ENCODE measurements at places on chromosomes 12 and 14.

GRCh38 chr12:69443916-69444315, 26.3 kb upstream of the FRS2 start:
- DNase-seq = no peak

DNA sequence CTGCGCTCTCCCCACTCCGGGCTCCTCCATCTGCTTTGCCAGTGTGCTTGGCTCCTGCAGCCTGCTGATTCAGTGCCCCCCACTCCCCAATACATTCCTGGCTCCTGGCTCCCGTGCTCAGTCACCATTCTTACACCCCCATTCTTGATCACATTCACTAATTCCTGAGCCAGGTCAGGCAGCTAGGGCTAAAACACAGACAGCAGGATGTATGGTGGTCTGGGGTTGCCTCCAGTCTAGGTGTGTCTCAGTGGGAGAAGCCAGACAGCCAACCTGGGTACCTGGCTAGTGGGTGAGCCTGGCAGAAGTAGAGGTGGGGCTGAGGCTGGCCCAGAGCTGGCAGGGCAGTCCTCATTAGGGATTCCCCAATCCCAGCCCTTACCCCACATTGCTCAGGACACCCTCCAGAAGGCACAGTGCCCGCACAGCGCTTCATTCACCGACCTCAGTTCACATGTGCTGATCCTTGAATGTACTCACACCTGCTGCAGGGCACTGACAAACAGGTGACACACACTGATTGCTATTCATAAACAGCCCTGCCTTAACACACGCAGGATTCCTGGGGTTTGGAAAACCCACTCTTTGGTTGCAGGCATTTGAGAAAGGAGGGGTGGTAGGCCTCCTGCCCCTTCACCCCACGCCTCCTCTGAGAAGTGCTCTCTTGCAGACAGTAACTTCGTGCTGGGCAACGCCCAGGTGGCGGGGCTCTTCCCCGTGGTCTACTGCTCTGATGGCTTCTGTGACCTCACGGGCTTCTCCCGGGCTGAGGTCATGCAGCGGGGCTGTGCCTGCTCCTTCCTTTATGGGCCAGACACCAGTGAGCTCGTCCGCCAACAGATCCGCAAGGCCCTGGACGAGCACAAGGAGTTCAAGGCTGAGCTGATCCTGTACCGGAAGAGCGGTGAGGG, 1.7 kb downstream of the KCNH3 start:
- no peak for DNase-seq

- no peak for DNase-seq
Observed at GRCh38 chr12:119699199-119699760, 31.3 kb downstream of the PRKAB1 start.

DNA sequence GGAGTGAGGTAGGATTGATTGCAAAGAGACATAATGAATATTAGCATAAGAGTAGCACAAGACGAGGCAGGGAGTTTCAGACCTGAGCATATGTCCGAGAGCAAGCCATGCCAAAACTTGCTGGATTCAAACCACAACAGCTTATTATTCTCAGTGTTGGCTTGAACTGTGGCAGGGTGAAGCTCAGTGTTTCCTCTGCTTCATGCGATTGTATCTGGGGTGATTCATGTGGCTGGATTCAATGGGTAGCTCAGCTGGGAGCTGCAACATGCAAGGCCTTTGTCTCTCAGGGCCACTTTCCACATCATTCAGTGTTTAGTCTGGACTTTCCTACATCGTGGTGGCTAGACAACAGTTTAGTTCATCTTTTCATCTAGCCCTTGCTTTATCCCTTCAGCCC, 22.1 kb upstream of the E2F7 start:
- no peak for DNase-seq

DNA sequence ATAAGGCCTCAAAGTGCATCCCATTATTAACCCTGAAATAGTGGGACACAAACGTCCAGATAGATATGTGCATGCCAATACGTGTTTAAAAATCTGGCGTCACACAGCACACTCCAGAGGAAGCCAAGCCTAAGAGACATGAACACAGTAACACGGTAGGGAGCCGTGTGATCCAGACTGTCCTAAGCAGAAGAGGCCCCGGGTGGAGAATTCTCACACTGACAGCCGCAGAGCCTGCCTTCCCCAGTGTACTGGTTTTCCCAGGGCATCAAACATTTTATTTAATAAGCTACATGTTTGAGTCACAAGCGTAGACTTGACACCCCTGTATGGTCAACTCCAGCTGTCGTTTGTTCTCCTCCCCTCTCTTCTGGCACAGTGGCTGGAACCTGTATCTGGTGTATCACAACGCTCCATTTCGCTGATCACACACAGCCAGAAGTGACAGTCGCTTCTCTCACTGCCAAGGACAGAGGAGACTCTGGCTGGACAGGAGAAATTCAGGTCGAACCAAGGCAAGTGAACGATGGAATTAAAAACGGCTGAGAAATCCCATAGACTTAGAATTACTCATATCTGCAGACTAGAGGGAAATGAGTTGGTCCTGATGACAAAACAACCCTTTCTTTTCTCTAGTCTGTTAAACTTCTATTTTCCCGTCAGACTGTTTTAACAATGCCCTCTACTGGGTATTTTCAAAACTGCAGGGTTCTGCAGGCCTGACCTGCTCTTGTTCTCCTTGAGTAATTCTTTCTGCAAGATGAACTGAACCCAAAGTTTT, 359.9 kb downstream of the RGS6 start:
- DNase-seq = no peak

GRCh38 chr14:106848330-106849121, 1322.1 kb downstream of the TMEM121 start:
- DNase-seq = no peak

- no peak for DNase-seq
Observed at GRCh38 chr12:49094160-49094974, at the start of gene DHH. DHH (minus strand) TSS chr12:49094801; CDS start chr12:49094512, 289 bp downstream.

DNA sequence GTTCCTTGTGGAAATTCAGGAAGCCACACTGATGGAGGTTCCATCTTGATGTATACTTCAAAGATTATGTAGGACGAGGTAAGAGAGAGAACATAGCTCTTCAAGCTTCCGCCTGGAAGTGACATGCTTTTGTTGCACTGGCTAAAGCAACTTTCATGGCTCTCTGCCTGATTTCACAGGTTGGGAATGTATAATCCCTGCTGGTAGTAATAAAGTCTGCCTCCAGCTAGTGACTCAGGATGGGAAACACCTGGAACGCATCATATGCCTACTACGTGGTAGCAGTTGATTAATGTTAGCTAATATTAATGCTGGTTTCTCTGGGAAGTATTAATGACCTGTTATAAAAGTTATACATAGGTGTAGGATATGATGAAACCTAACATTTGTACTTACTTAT, 71.1 kb downstream of the PELI2 start:
- DNase-seq = no peak

- no peak for DNase-seq
Observed at GRCh38 chr14:20714593-20715250, 26.2 kb downstream of the ANG start.

GRCh38 chr12:119117936-119118335, 60.8 kb upstream of the HSPB8 start:
- no peak for DNase-seq

DNA sequence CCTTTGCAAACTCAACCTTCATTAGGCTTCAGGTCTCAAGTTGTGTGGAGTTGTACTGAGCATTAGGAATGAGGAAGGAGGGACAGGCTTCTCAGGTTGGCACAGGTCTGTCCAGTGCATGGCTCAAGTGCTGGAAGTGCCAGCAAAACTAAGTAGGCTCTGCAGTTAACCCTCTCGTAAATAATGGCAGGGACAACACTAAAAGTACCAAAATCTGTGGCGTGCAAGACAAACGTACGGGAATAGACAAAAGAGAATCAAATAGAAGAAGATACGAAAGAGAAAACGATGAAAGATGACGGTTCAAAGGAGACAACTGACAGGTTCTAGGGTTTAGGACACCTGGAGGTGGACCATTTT, 612 bp downstream of the TRAPPC6B start:
- no peak for DNase-seq

GRCh38 chr14:72452774-72453173, 441.1 kb downstream of the DPF3 start:
- no peak for DNase-seq

DNA sequence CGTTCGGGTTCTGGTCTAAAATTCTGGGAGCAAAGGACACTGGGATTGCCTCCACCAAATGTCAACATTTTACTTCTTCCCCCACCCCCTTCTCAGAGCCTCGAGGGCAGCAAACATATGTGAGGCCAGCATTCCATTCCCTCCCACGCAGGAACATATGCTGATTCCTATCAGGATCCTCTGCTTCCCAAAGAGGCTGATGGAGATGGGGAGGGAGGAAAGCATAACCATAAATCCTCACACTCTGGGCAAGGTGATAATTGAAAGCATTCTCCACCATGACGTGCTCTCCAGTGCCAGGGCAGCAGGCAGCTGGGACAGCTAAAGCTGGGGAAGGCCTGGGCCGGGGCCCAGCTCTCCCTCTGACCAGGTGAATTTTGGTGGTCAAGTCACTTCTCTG, 395.0 kb downstream of the ZFP36L1 start:
- no peak for DNase-seq

- DNase-seq = peak; percentile 30
Observed at GRCh38 chr12:9940375-9940774, 8.2 kb upstream of the CLEC2A start.

GRCh38 chr12:92042791-92043531, 102.7 kb downstream of the BTG1 start:
- no peak for DNase-seq

DNA sequence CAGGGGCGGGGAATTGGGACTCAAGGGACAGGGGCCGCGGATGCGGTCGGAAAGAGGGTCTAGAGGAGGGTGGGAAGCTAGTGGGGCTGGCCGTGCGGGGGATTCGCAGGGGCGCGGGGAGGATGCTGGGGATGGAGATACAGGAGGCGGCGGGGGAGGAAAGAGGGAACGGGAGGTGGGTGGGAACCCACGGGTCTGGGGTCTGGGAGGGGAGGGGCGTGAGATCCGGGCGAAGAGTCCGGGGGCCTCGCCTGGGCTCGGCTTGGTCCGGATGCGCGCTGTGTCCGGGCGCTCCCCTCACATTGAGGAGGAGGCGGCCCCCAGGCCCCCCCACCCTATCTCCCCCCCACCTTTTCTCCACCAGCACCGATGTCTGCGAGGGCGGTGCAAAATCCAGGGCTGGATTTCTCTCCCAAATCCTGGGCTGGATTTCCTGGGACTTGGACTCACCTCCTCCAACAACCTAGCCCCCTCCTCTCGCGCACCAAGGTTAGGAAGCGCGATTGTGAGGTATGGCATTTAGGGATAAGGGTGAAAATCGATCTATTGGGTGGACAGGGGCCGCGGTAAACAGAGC, at the start of gene AGAP2:
Gene AGAP2, minus strand, starts transcription at position 82 of the 577 bp plus-strand sequence. CDS start 496 bp downstream, outside the sequence.
- DNase-seq = no peak

- DNase-seq = no peak
Observed at GRCh38 chr14:49642163-49642562, 7.1 kb upstream of the DNAAF2 start.

- no peak for DNase-seq
Observed at GRCh38 chr14:61470261-61470960, 149.0 kb downstream of the PRKCH start.

GRCh38 chr12:86666316-86666715, 410.1 kb upstream of the MGAT4C start:
- no peak for DNase-seq

Data from CD4-positive, alpha-beta T cell treated with Interleukin-2 at 100 ng/mL for 4 hours (primary cell).